SW480 (cell line): ENCODE measurements at places on chromosomes 1 and 21.

GRCh38 chr1:158014731-158015320, 21.4 kb downstream of the KIRREL1 start:
- DNase-seq = no peak

DNA sequence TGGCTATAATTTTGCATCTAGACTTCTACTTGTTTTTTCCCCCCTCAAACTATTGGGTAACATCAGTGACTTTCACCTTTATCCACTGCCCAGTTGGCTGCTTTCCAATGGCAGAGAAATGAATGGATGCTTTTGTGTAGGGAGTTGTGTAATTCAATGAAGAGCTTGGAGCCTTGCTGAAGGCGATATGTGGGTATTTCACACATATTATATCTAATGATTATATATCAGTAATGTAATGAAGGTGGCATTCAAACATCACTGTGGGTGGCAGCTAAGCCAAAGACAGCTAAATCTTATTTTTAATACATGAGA, 81.2 kb downstream of the TGFB2 start:
- DNase-seq = no peak

GRCh38 chr1:53274026-53274425, 35.7 kb upstream of the MAGOH start:
- no peak for DNase-seq

- no peak for DNase-seq
Measured at GRCh38 chr1:84598418-84598817, 24.2 kb upstream of the CTBS start.

GRCh38 chr1:229365569-229365968, 22.7 kb upstream of the CCSAP start:
- no peak for DNase-seq

- DNase-seq = no peak
Measured at GRCh38 chr21:15840406-15840805, 110.6 kb downstream of the USP25 start.

- DNase-seq = no peak
Measured at GRCh38 chr1:24928689-24929397, 1.2 kb downstream of the RUNX3 start.

- DNase-seq = no peak
Measured at GRCh38 chr1:15016526-15016925, 137.0 kb upstream of the TMEM51 start.

DNA sequence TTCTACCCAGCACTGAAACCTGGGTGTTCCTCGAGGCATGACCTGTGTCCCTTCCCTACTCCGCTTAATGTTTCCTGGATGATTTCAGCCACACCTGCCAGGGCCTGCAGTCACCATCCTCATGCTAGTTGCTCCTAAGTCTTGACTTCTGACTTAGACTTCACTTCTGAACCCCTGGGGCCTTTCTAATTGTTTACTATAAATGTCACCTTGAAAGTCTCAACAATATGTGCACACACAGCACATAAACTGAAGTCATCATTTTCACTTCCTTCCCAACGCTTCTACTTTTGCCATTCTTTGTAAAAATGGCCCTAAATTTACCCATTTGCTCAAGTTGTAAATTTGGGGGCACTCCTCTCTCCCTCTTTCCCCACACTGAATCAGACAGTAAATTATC, 141.1 kb downstream of the DYRK1A start:
- no peak for DNase-seq

GRCh38 chr1:99606306-99606705, 39.6 kb upstream of the PALMD start:
- no peak for DNase-seq

- no peak for DNase-seq
Measured at GRCh38 chr1:47208374-47208850, 18.6 kb upstream of the PDZK1IP1 start.

DNA sequence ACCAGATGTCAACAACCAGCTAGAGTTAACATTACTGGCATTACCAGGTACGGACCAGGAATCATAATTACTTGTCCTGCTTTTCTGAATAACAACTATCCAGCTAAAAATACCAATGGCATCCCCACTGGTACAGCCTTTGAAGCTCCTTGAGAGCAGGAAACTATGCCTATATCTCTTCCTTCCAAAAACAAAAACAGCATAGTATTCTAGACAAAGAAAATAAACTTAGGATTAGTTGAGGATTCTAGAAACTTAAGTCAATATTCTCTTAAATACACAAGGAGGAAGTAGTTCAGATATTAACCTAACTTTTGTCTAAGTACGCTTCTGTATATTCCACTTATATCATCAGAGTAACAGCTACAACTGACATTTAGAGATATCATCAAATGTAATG, 3.0 kb downstream of the FUBP1 start:
- no peak for DNase-seq

DNA sequence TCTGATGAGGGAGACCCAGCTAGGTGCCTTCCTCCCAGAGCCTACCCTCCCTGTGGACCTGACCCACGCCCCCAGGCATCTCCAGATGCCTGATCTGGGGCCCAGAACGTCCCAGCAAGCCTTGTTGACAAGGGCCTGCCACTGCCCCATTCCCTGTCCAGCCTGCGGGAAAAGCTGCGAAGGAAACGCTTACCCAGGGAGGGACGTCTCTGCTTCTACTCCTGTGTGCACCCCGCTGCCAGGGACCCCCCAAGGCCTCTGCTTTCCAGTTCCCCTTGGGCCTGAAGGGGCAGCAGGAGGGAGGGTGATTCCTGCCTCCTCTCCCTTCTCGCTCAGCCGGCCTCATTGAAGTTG, 11.6 kb upstream of the CLSTN1 start:
- DNase-seq = no peak

DNA sequence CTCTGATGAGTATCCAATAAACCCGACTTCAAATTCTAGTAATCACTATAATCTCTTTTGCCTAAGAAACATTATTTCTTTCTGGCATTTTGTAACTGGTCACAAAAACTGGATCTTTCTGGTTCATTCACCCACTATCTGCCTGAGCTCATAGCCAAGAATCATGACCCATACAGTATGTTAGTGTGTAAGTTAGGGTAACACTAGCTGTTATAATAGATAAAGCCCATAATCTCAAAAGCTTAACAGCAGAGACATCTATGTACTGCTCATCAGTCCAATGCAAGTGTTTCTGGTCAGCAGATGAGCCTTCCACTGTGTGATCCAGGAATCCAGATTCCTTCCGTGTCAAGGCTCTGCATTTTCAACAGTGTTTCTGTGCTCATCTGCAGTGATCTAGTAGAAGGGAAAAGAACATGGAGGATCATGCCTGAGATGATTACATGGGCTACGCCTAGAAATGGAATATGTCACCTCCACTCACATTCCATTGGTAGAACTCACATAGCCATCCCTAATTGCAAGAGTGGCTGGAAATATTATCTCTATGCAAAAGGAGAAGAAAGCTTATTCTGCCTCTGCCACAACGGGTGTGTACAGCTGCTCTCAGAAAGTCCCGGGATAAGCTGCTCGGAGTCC, 27.7 kb downstream of the RRAGC start:
- DNase-seq = no peak

DNA sequence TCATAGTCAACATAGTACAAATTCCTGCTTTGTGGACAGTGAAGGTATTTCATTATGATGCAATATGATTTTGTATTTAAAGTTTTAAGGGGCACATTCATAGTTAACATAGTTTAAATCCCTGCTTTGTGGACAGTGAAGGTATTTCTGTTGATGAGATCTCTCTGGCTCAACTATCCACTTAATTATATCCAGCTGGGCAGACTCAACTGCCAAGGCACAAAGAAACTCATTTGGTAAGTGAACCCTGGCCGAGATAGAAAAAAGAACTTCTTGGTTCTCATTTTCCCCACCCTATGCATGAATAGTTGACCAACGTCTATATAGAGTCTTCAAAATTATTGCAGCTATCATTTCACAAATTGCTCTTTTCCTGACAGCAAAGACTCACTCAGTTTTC, 1194.6 kb downstream of the NCAM2 start:
- no peak for DNase-seq

- no peak for DNase-seq
Measured at GRCh38 chr1:96473791-96474434, 247.7 kb upstream of the PTBP2 start.

- no peak for DNase-seq
Measured at GRCh38 chr1:211623515-211623914, 44.6 kb upstream of the SLC30A1 start.

- DNase-seq = no peak
Measured at GRCh38 chr1:161970633-161971032, 53.0 kb downstream of the OLFML2B start.

GRCh38 chr1:2948751-2949680, 72.3 kb upstream of the ACTRT2 start:
- DNase-seq = no peak

DNA sequence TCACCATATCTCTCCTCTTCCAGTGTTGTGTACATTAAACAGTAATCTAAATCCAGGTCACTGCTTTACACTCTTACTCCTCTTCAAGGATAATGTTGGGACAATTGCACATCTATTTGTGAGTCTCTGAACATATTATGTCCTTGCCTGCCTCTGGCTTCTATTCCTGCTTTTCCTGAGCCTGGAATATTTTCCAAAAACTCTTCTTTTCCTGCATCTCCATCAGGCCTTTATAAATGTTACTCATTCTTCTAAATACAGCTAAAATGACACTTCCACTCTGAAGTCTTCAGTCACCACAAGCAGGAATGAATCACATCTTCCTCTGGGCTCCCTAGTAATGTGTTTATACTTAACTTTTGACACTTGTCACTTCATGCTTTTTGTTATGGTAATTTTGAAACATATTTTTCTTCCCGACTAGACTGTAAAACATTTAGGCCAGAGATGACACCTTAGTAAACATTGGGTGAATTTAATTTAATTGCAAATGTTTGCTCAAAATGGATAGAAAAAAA, 396.0 kb downstream of the LRRIQ3 start:
- no peak for DNase-seq

- DNase-seq = no peak
Measured at GRCh38 chr1:194281376-194281775, 1095.0 kb upstream of the B3GALT2 start.

DNA sequence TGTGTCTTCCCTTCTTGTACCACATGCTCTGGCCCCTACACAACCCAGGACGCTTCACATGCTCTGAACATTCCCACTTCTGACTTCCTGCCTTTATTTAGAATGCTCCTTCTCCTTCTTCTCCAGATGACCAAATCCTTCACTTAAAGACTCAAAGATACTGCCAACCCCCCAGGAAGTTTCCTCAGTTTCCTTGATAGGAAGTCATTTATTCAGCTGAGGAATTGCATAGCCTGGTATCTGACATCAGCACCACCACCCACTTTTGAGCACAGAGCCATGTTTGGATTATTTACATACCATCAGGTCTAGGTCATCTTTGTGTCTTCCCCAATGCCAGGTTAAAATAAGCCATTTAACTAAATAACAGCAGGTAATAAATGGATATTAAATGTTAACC, 42.4 kb downstream of the GFI1 start:
- no peak for DNase-seq

GRCh38 chr1:60911966-60912697, 170.2 kb upstream of the NFIA start:
- DNase-seq = no peak
